Stimulated activated CD4-positive, alpha-beta T cell treated with anti-CD3 and anti-CD28 coated beads, Interleukin-4, amount 100 ng/mL, for 48 hours (primary cell): ENCODE measurements at places on chromosomes 5 and 9.

DNA sequence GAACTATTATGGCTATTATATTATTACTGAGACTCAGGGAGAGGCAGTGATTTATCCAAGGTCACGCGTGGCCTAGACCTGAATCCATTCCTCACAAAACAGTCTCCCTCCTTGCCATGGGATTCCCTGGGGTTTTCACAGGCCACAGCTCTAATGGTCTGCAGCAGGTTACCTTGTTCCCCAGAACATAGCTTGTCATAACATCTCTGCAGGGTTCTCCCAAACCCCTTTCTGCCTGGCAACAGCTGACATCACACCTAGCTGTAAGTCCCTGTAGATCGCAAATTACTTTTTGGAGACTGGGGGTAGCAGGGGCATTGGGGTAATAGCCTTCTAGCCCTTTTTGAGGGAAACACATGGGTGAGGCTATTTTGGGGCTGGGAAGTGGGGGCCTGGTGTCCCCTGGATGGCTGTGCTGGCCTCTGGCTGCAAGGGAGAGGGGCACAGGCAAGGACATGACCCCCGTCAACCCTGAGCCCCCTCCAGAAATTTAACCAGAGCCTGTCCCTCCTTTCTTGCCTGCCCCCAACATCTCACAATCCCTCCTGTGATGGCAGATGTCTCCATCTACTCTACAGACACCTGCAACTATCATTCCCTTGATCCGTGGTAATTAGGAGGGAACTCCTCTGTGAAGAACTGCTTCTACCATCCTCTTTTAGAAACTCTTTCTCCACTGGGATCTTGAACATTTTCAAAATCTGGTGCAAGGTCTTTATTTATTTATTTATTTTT, 1.3 kb downstream of the CD74 start:
- DNase-seq: peak; percentile 54

DNA sequence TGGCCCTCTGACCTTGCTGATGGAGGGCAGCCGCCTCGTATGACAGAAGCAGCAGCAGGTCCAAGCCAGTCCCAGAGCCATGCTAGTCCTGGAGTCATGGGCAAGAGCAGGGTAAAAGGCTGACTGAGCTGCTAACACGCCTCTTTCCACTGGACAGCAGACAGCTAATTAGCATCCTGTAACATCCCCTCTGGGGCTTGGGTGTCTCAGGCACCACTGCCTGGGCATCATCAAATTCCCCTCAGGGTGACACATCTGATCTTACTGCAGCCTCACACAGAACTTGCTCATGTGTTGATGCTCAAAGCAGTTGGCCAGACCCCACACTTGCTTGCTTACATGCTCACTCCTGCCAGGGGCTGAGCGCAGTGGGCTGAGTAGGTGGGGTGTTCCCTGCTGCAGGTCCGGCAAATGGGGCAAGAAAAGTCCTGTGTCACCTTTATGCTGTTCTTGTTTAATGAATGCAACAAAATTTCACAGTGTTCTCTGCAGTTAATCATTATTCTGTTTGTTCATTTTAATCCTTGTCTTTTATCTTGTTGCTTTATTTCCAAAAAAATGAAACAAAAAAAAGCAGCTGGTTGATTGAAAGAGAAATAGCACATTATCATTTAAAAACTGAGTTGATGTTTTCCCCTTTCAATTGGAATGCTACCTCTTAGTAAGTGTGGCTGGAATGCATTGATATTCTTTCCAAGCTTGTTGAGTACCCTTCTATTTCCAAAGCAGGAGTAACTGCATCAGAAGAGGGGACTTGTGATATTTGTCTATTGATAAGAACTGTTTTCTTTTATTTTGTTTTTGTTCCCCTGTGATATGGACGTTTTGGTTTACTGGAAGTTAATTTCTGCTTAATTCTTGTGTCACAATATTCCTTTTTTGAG, 254.1 kb downstream of the CDH18 start:
- no peak for DNase-seq

DNA sequence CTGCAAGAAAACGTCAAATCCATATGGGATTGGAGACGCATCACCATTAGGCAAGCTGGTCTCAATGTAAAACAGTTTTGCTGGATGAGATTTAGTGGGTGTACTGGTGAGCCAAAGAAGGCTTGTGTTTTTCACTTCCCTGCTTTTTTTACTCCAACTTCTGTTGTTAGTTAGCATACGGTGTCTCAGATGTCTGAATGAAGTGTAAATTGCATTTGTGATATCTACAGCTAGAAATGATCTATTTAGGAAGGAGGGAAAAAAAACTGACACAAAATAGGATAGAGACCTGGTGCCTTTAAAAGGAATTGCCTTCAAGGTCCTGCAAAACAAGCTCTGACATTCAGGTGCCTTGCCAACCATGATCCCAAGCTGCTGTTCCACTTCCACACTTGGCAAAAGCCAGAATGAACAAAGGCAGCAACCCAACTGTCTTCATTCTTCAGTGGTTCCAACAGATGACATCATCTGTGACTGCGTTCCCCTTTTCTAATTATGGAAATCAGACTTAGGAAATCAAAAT, 104.2 kb upstream of the RAI14 start:
- DNase-seq: no peak

DNA sequence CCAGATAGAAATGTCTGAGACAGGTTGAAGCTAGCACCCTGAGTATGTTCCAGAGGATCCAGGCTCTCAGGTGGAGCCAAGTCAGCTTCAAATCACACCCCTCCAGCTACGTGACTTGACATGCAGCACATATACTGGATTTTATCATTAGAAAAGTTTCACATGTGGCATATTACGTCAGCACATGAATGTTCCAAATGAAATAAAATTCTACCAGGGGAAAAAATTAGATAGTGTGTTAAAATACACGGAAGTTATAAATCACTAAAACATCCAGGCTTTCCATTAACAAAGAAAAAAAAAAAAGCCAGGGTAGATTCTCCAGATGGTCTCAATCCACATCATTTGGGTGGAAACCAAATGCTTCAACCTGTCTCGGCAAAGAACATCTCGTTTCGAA, 251.6 kb downstream of the MPDZ start:
- DNase-seq: no peak

DNA sequence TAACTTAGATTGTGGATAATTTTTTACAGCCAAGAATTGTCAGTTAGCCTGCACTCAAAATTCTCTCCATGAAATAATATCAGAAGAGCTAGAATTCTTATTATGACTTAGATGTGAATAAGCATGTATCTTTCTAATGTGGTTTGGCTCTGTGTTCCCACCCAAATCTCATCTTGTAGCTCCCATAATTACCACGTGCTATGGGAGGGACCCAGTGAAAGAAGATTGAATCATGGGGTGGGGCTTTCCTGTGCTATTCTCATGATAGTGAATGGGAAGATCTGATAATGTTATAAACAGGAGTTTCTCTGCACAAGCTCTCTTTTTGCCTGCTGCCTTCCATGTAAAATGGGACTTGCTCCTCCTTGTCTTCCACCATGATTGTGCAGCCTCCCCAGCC, 176.8 kb downstream of the MAT2B start:
- DNase-seq: no peak

DNA sequence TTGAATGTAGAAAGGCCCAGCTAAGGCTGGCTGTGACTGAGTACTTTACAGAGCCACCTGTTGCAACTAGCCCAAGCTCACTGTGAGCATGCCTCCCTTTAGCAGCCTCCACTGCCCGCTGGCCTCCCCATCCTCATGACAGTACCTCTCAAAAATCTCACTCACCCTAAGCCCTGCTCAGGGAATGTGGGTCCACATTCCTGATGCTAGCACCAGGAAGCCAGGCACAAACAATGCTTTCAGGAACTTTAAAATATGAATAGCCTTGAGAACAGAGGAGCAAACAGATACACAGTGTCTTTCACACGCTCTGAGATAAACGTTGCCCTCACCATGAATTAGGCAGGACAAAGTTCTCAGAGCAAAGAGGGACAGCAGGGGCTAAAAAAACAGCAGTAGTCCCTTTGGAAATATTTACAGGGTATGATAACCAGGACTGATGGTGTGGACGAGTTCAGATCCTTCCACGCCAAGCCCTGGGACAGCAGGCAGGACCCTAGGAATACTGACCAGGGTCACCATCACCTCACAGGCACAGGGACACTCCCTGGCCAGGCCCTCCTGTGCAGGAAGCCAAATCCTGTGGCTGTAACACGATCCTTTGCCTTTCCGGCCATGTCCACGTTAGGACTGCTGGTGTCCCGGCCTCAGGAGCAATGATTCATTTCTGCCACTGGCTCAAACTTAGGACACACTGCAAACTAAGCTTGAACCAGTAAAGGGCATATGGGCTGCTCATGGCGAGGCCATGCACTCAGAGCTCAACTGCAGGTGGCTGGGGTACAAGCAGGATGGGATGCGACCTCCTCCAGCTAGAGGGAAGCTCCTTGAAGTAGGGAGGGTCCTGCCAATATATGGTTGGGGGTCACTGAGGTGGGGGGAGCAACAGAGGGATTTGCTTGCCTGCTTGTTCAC, 9.6 kb downstream of the ACSL6 start:
- DNase-seq: no peak
